ENCODE measurements at places on chromosomes 16 and 17.

DNA sequence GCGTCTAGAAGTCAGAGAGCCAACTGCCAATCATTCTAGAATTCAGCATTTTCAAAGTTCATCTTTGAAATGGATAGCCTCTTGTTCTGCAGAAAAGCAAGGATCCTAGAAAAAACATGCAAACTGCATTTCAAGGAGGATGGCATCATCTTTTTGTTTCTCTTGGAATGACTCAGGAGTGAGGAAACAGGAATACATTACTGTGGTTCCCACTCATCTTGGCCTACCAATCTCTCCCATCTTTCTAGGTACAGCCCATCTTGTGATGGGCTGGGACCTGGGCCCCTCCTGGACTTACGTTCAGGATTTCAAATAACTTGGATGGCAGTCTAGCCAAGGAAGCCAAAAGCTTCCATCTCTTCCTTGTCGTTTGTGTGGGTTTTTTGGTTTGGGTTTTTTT is 363.4 kb downstream of the CDH13 start:
- DNase-seq: no peak

- no peak for DNase-seq
Measured at GRCh38 chr17:20914658-20915057, 128.2 kb downstream of the USP22 start.

GRCh38 chr16:73047536-73048291 is at the start of gene ZFHX3:
Gene ZFHX3 (minus strand): TSS chr16:73048128. CDS start chr16:72960145, 87,983 bp downstream.
- peak; percentile 13 for DNase-seq

- no peak for DNase-seq
Measured at GRCh38 chr17:58757162-58757613, 1.5 kb downstream of the PPM1E start.

GRCh38 chr17:49031965-49032928 is 35.1 kb downstream of the IGF2BP1 start:
- DNase-seq: peak; percentile 55

Measured in CD4-positive, alpha-beta T cell treated with Interleukin-15 for 4 hours (primary cell).